ENCODE measurements at places on chromosomes 12 and 14. TPM values are rescaled to one million over a fixed set of nuclear protein-coding genes. Genes with fewer than 3 reads are reported as not detected.

FGF6 gene
- total RNA-seq, result not detected

PPFIA2 gene
- total RNA-seq, result not detected

HSP90B1 gene
- 921 TPM for total RNA-seq

PRB2 gene
- total RNA-seq, result not detected

CYP27B1 gene
- total RNA-seq, result 6.2 TPM

GRCh38 chr14:78141590-78141989 lies 28.6 kb upstream of the NRXN3 start:
- no peak for DNase-seq

- no peak for DNase-seq
Measured at GRCh38 chr14:104249706-104250105, 111.3 kb downstream of the KIF26A start.
